Cortex of kidney (tissue), 1 donor: ENCODE measurements at places on chromosomes 7 and 10.

GRCh38 chr10:115566867-115567266 is 473.7 kb downstream of the ATRNL1 start:
- DNase-seq = no peak

- no peak for DNase-seq
Observed at GRCh38 chr10:80498833-80499741, 38.6 kb upstream of the SH2D4B start.

GRCh38 chr7:47271749-47272148 is 310.2 kb downstream of the TNS3 start:
- DNase-seq = no peak

- no peak for DNase-seq
Observed at GRCh38 chr10:66804962-66805361, 120.9 kb upstream of the LRRTM3 start.

GRCh38 chr10:17379151-17379690 is 75.2 kb downstream of the ST8SIA6 start:
- DNase-seq = no peak

- no peak for DNase-seq
Observed at GRCh38 chr10:30456266-30456665, 22.3 kb downstream of the MAP3K8 start.

DNA sequence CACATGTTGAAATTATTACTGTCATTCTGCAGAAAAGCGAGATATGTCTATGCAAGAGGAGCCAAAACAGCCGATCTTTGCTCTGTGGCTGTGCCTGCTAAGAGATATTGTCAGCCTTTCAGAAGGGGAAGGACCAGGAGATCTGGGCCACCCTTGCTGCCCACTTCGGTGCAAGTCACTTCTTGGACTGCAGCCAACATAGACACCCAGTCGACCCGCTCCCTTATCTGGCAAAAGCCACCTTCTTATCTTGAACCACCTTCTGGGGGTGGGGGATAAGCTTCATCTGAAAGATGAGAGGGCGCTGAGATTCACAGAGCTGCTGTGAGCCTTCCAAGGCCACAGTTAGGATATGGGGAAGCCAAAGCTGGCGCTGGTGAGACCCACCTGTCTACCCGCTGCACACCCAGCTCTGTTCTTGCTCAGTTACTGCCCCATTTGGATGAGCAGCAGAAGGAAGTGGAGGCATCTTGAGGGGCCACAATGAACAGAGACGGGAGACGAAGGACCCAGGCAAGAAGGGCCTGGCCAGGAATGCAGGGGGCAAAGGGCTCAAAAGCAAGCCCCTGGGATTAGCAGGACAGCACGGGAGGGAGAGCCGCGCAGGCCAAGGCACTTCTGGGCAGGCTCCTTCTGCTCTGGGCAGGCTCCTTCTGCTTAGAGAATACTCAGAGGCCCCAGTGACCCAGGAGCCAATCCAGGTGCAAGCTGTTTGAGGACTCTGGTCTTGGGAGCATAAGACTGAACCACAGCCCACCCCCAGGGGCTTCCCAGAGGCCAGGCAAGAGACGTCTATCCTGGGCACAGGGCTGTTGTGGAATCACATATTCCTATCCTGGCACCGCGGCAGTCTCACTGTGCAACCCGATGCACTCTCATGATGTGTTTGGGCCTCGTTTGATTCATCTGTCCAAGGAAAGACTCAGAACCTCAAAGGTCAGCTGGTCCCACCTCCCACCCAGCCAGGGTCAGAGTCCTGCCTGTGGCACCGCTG is 38.4 kb upstream of the NPFFR1 start:
- no peak for DNase-seq

DNA sequence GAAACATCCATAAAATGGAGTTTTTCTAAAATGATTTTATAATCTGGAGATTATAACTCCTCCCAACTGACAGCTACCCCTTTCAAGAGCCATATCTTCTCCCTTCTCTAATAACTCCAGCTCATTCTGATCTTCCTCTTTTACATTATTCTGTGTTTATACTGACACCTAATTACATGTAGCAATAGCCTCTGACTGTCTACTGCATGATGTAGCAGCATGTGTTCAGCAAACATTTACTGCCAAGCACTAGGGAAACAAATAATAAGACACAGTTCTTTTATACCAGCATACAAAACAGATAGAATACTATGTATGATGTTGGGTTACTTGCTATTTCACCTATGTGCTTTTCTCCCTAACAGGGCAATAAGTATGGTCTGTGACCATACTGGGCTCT is 20.7 kb downstream of the RBM28 start:
- DNase-seq = no peak

DNA sequence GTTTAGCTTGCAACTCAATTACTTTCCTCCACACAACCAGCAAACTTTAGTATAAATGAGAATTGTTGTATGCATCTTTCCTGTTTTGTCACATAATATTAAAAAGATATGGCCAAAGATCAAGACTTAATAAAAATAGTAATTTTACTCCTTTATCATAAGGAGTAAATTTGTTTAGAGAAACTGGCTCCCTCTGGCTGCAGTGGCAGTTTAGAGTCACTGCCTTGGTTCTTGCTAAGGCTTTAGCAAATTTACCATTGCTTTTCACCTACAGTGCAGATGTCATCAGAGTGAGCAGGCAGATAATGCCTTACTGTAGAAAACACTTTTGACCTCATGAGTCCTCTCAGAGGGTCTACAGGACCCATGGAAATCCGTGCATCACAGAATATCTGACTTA is 2.6 kb downstream of the PRPF18 start:
- DNase-seq = no peak

- no peak for DNase-seq
Observed at GRCh38 chr10:101114646-101115045, 16.5 kb upstream of the TLX1 start.

DNA sequence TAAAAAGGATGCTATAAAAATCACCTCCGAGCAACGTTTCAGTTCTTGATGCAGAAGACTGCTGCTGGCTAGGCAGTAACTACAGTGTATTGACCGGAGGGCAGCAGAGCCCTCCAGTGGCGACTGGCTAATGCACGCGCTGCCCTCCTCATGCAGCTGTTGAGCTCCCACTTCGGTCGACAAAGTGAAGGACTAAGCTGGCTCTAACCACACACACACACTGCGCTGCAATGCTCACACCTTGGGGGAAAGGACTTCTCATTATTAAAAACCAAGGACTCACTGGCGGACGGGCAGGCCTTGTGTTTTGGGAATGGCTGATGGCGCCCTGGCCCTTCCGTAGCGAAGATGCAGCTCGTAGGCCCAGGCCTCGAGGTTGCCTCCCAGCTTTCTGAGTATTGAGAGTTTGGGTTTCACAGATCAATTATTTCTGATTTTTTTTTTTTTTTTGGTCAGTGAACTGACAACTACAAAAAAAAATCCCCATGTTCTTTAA is 120.9 kb upstream of the DIP2C start:
- DNase-seq = no peak

GRCh38 chr7:155878250-155878649 is 66.0 kb upstream of the SHH start:
- DNase-seq = no peak

GRCh38 chr7:5451391-5451790 is 27.8 kb upstream of the TNRC18 start:
- no peak for DNase-seq

- no peak for DNase-seq
Observed at GRCh38 chr7:26151096-26151495, 902 bp upstream of the NFE2L3 start.

DNA sequence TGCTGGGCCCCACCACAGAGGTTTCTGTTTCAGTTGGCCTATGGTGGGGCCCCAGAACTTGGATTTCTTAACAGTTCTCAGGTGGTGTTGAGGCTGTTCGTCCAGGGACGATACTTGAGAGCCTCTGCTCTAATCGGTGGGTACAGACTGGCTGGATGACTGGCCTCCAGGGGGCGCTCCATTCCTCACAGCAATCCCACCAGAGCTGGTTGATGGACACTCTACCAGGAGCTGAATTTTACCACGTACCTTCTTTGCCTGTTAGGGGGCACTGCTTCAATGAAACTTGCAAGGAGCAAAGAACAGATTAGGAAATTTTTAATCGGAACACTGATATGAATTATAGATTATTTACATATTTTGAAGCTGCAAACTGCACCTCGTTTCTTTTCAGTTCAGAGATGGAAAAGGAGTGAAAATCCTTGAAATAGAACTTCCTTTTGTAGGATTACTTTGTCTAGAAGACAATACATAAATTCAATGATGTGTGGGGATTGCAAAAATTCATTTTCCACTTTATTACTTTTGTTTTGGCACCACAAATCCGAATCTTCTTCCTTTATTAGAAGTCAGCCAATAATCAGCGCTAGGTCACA is 44.8 kb downstream of the KBTBD2 start:
- DNase-seq = no peak

- no peak for DNase-seq
Observed at GRCh38 chr10:63922468-63923284, 401.5 kb downstream of the REEP3 start.

DNA sequence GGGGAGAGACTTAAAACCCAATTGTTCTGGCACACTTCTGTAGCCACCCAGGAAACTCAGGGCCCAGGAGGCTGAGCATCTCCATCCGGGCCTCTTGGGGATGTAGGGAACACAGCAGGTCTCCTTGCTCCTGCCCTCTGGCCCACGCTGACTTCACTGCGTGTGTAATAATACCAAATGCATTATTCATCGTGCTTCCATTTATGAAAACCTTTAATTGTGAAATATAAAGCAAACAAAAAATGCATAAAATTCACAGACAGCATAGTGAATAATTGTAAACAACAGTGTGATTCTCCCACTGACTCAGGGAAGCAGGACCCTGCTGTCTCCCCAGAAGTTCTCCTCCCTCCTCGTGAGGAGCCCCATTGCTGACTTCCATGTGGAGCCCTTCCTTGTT is 70.3 kb upstream of the SHH start:
- no peak for DNase-seq

GRCh38 chr7:37683246-37684120 is at the start of gene GPR141:
Gene GPR141, plus strand, starts transcription at chr7:37683766. Its CDS starts 56,628 bp downstream, at chr7:37740394.
- DNase-seq = no peak

DNA sequence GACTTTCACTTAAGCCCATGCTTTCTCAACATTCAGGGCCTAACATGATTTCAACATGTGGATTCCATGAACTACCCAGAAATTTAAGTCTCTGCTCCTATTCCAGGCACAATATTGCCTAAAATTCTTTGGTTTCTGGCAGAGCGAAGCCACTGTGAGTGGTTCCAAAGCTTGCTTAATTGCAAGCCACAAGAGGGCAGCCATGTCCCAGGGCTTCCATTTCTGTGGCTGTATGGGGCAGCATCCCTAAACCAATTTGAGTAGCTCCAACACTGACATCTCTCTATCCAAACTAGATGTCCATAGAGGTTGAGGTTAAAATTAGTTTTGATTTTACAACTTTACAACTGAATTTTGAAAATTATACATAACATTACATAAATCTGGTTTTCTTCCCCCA is 56.3 kb upstream of the MDFIC start:
- no peak for DNase-seq

GRCh38 chr10:32893434-32893833 is 64.6 kb downstream of the ITGB1 start:
- DNase-seq = no peak

GRCh38 chr7:4113271-4113670 is 568.8 kb upstream of the FOXK1 start:
- no peak for DNase-seq

DNA sequence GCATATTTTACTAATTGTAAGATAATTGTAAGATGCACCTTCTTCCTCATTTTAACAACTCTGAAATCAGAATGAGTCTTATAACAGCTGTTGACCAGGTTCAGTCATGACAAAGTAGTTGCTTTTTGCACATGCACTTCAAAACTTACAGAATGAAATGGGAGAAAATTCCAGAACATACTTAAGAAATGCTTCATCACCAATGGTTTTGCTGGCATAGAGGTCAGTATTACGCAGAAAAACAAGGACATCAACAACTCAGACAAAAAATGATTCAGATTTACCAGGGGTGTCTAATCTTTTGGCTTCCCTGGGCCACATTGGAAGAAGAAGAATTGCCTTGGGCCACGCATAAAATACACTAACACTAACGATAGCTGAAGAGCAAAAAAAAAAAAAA is 13.3 kb downstream of the COL28A1 start:
- no peak for DNase-seq

DNA sequence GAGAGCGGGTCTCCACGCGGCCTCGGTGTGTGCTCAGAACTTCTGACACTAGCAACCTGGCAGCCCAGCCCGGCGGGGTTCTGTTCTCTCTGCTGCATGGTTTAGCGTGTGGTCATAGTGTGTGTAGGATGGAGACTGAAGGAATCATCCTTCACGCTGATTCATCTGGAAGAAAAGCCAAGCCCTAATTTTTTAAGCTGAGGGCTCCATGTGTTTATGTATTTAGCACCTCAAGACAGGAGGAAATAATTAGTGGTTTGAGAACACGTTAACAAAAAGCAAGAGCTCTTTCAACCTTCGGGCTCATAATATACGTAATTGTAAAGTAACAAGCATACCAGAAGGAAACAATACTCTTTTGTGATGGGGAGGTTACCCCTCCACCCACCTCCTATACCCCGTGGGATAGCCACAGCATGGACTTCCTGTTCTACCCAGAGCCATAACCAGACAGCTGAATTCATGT is 504.6 kb upstream of the MKI67 start:
- no peak for DNase-seq

- DNase-seq = no peak
Observed at GRCh38 chr10:557792-558328, 131.6 kb downstream of the DIP2C start.

GRCh38 chr10:117699436-117700075 is 157.0 kb downstream of the EMX2 start:
- no peak for DNase-seq

DNA sequence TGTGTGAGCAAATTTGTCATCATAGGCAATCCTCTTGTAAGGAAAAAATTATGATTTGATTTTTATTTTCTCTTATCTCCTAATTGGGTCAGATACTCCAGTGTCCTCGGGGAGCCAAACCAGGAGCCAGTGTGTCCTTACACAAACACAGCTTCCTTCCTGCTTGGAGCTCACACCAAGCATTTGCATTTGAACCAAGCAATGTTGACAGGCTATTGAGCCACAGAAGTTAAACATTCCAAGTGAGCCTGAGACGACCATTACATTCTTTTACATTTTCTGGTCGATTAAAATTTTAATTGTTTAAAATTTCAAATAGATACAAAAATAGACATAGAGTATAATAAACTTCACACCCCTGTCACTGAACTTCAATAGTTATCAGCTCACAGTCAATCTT is 194.8 kb downstream of the CFTR start:
- no peak for DNase-seq

DNA sequence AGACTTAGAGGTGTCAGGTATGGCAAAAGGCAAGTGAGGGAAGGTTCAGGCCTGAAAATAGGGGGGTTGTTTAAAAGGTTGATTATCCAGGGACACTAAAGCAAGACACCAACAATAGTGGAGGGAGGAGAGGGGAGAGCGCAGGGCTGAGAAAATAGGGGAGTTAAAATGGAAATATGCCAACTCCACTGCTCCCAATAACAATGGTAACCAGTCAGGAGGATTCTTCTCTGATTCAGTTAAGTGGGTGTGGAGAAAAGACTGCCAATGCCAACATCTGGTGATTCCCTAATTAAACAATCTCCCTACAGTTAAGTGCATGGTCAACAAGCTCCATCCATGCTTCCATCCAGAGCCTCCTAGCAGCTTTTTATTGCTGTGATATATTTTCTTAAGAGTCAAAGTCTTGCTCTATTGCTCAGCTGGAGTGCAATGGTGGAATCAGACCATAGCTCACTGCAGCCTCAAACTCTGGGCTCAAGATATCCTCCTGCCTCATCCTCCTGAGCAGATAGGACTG is 183.3 kb downstream of the JAZF1 start:
- no peak for DNase-seq
